Cortex of kidney (tissue), 1 donor: ENCODE measurements at places on chromosomes 4 and X.

DNA sequence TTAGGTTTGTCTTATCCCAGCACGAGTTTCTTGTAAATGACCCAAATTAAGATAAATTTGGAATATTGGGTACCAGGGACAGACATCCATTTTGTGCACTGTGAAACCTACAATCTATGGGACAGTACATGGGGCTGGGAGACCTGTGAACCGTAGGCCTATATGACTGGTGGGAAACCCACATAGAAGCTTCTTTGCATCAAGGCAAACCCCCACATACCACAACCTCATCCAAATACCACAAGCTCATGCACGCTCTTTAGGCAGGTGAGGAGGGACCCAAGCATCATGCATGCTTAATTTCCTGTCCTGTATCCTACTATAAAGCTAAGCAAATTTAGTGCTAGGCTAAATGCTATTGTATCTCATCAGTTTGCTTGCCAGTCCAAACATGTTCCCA lies 47.8 kb downstream of the NIPAL1 start:
- no peak for DNase-seq

DNA sequence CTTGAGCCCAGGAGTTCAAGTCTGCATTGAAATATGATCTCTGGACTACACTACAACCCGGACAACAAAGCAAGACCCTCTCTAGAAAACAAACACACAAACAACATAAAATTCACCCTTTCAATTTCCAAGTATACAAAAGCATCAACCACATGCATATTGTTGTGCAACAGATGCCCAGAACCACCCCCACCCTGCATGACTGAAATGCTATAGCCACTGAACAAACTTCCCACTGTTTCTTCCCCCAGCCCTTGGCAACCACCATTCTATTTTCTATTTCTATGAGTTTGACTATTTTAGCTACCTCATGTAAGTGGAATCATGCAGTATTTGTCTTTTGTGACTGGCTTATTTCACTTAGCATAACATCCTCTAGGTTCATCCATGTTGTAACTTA lies 14.2 kb upstream of the C4orf51 start:
- no peak for DNase-seq

DNA sequence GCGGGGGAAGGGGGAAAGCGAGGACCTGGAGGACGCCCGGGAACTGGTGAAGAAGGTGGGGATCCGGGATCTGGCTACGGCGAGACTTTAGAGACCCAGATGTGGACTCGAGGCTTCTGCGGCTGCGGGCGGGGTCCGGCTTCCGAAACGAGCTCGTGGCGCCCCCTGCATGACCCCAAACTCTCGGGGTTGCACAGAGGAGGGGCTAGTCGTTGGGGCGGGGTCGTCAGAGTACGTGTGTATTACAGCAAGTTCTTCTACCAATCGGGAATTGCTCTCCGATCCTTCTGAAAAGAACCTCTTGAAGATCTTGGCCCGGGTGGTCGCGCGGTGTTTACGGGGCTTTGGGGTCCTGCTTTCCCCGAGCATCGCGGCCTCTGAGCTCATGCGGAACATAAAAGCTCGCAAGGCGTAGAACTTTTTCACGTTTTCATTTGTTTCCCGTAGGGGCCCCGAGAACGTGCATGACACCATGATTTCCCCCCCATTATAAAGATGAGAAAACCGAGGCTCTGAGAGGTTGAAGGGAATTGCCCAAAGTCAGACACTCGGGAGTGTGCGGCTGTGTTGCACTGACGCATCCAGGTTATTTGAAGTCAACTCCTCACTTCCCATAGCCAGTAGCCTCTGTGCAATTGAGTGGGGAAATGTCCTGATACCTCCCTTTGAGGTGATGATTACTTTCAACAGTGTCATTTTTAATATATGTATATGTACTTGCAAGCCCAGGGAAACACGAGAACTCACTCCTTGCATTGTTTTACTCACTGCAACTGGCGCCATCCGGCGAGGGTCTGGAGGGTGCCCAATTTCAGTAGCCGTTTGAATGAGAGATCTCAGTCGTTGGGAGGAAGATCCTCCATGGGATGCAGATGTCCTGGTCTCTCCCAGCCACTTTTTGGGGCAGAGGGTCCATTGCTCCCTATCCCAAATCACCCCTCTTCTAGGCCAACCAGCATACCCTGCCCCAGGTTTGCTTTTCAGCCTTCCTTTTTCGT lies at the start of gene BEND4:
Gene BEND4, minus strand, starts transcription at position 149 of the 998 bp plus-strand sequence. CDS start 512 bp downstream, outside the sequence.
- DNase-seq = no peak

GRCh38 chrX:40310447-40310846 lies 212.7 kb upstream of the BCOR start:
- no peak for DNase-seq

DNA sequence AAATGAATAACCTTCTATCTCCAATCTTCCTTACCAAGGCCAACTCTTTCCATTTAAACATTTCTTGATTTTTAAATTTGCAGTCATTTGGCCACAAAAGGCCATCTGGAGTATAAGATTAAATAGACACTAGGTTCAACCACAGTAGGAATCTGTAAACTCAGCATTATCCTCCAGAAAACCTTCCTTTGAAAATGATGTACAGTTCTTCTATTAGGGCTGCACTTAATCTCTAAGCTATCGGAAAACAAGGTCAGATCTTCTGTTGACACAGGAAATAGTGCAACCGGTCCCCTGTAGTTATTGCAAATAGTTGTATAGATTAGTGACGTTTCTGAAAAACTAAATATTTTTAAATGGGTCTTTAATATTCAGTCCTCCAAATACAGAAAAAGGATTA lies 359.0 kb upstream of the ATOH1 start:
- no peak for DNase-seq

GRCh38 chr4:157576671-157577217 lies 356.2 kb downstream of the GRIA2 start:
- DNase-seq = no peak

GRCh38 chr4:118680808-118681207 lies 4.4 kb upstream of the METTL14 start:
- no peak for DNase-seq

DNA sequence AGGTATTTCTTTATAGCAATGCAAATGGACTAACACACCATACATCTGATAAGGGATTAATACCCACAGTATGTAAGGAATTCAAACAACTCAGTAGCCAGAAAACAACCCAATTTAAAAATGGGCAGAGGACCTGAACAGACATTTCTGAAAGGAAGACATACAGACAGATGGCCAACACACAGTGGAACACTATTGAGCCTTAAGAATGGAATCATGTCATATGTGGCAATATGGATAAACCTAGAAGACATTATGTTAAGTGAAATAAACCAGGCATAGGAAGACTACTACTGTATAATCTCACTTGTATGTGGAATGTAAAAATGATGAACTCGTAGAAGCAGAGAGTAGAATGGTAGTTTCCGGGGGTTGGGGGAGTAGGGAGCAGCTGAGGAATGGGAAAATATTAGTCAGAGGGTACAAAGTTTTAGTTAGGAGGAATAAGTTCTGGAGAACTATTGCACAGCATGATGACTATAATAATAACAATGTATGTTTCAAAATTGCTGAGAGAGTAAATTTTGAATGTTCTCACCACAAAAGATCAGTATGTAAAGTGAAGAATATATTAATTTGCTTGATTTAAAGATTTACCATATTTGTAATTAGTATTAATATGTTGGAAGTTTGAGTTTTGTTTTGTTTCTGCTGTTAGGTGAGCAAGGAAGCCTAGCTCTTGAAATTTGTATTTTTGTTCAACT lies 25.2 kb downstream of the WDR44 start:
- DNase-seq = no peak

GRCh38 chrX:35115205-35115604 lies 172.6 kb downstream of the FAM47B start:
- DNase-seq = no peak

GRCh38 chr4:128844931-128845330 lies 35.4 kb downstream of the JADE1 start:
- DNase-seq = no peak

DNA sequence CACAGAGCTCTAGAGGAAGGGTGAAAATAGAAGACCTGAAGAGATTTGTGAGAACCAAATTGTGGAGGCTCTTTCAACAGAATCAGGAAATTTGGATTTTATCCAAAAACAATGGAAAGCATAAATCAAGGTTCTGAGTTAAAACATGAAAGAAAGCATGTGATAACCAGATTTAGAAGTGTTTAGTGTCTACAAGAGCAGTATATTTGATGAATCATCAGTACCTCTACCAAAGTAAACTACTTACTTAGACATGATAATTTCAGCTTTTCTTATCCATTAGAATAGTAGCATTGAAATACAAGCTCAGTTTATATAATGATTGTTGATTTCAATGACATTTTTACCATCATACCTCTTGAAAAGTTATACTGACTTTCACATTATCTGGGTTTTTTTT lies 25.9 kb upstream of the INTU start:
- no peak for DNase-seq

GRCh38 chr4:85499573-85499972 lies 24.6 kb downstream of the ARHGAP24 start:
- DNase-seq = no peak

- DNase-seq = no peak
These were observed 314.2 kb upstream of the PUDP start for GRCh38 chrX:7462110-7462509.

GRCh38 chr4:2697995-2698414 lies 58.1 kb downstream of the TNIP2 start:
- DNase-seq = no peak

GRCh38 chr4:138961129-138961528 lies 54.5 kb upstream of the NOCT start:
- no peak for DNase-seq

GRCh38 chrX:50779694-50780093 lies 34.3 kb downstream of the SHROOM4 start:
- no peak for DNase-seq

DNA sequence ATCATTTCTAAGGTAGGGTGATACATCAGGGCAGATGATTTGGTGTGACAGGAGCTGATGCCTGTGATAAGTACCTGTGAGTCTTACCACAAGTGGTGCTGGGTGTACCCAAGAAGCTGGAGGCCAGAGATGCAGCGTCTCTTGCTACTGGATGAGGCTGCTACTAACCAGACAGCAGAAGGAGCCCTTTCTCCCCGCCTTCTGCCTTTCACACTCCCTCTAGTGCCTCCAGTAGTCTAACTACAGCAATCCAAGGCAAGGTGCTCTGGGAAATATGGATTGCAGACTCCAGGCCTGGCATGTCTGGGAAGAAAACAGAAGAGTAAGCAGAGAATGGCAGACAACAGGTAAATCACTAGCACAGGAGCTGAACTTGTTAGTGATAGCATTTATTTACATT lies 470.8 kb downstream of the NKX6-1 start:
- no peak for DNase-seq

- no peak for DNase-seq
These were observed 332.7 kb downstream of the MID1IP1 start for GRCh38 chrX:39133971-39134370.

GRCh38 chr4:101191302-101192098 lies 155.8 kb downstream of the PPP3CA start:
- no peak for DNase-seq

DNA sequence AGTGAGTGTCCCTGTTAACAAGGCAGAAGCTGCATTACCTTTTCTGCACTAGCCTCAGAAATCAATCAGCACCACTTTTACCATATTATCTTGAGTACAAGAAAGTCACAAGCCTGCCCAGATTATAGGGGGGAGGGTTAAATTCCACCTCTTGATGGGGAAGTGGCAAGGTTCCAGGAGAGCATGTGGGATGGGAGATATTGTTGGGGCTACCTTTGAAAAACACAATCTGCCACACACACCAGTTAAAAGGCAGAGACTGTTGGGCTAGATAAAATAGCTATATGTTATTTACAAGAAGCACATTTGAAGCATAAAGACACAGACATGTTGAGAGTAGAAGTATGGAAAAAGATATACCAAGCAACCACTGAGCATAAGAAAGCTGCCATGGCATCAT lies 6.6 kb upstream of the AVPR2 start:
- DNase-seq = no peak
